ENCODE measurements at places on chromosomes 5 and 9.

GRCh38 chr5:21642312-21642711 lies 1210.8 kb downstream of the CDH12 start:
- H3K4me3 ChIP-seq = no peak overlapping the region
- no peaks in the 10 kb centered on the region for H3K27me3 ChIP-seq
- H3K27ac ChIP-seq = no peak overlapping the region

DNA sequence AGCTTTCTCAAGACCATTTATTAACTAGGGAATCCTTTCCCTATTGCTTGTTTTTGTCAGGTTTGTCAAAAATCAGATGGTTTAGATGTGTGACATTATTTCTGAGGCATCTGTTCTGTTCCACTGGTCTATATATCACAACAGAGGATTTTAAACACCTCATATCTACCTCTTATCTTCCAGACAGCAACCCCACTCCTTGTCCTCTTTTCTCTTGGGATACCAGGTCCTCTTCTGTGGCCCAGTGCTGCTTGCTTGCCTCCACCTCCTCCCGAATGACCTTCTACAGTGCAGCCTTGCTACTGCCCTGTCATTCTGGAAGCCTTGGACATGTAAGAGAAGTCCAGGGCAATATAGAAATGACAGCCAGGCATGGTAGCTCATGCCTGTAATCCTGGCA lies 30.6 kb upstream of the KLF4 start:
- no peak overlapping the region for H3K27ac ChIP-seq
- DNase-seq = no peak
- no peaks in the 10 kb centered on the region for H3K27me3 ChIP-seq
- no peak overlapping the region for H3K4me3 ChIP-seq

- no peaks in the 10 kb centered on the region for H3K4me1 ChIP-seq
- H3K4me3 ChIP-seq = no peak overlapping the region
- DNase-seq = no peak
- no peaks in the 10 kb centered on the region for H3K36me3 ChIP-seq
- H3K27ac ChIP-seq = no peak overlapping the region
Observed at GRCh38 chr9:95852059-95853032, 23.1 kb upstream of the ERCC6L2 start.

DNA sequence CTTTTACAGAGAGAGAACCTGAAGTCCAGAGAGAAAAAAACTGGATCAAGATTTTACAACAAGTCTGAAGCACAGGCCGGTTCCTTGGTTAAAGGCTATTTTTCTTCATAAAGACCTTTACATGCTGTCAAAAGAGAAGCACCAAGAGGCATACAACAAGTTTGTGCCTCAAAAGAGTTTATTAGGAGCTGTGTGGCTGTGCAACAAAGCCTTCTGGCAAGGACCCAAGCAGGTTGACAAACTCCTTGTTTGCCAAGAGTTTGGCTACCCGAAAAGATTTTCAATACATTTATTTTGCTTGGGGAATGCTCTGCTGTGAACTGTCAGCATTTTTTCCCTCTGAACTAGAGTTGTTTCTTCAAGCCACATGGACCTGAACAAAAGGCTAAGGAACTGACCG lies 202.9 kb upstream of the RAD23B start:
- H3K36me3 ChIP-seq = no peaks in the 10 kb centered on the region
- no peak overlapping the region for H3K4me3 ChIP-seq
- no peaks in the 10 kb centered on the region for H3K27me3 ChIP-seq
- no peak overlapping the region for H3K27ac ChIP-seq
- DNase-seq = no peak
